ENCODE measurements at places on chromosomes 2 and 18. TPM values are rescaled to one million over a fixed set of nuclear protein-coding genes. Genes with fewer than 3 reads are reported as not detected.
A peak's percentile ranks its signal among the peaks of the same experiment; 100 is the strongest.

SCYGR5 gene
- total RNA-seq: not detected

GPATCH11 gene
- 4.5 TPM for total RNA-seq

HOXD4 gene
- total RNA-seq: not detected

HOXD13 gene
- total RNA-seq: not detected

PASK gene
- 3.2 TPM for total RNA-seq

ZBTB7C gene
- total RNA-seq: 2.6 TPM

DNA sequence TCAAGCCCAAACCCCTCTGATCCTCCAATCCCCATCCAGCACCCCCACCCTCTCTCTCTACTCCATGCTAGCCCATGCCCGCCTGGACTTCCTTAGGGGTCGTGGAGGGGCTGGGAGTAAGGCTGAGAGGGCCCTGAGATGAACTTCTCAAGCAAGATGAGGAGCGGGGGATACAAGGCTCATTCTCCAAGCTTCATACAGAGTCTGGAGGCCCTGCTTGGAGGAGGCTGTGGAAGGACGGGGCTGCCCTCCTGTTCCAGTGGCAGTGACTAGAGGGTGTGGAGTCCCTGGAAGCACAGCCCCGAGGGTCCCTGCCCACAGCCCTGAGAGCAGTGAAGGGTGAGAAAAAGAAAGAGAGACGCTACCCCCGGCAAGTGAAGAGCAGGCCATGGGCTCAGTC is 45.6 kb downstream of the EMX1 start:
- DNase-seq: no peak

DNA sequence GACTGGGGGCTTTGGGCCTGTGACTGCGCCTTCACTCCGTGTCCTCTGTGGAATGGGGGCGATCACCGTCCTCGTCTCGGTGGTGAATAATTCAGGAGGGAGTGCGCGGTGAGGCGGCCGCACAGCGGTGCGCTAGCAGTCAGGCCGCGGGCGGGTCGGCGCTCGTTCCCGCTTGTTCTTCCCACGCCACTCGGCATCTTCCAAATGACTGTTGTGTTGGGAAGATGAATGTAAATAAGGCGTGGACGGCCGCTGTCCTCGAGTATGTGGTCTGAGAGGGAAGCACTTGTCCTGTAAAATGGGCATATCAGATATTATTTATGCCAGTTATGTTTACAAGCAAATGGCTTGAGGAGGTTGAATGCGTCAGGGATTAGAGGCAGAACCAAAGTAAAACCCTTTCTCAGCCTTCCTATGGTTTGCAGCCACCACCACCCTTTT is 608 bp upstream of the VPS4B start:
- DNase-seq: no peak

GRCh38 chr18:3836483-3837335 is 386.7 kb downstream of the TGIF1 start:
- no peak for DNase-seq

GRCh38 chr2:114700440-114700839 is 258.0 kb downstream of the DPP10 start:
- DNase-seq: no peak

- DNase-seq: no peak
These were observed 35.6 kb downstream of the CYB5A start for GRCh38 chr18:74256190-74256589.

DNA sequence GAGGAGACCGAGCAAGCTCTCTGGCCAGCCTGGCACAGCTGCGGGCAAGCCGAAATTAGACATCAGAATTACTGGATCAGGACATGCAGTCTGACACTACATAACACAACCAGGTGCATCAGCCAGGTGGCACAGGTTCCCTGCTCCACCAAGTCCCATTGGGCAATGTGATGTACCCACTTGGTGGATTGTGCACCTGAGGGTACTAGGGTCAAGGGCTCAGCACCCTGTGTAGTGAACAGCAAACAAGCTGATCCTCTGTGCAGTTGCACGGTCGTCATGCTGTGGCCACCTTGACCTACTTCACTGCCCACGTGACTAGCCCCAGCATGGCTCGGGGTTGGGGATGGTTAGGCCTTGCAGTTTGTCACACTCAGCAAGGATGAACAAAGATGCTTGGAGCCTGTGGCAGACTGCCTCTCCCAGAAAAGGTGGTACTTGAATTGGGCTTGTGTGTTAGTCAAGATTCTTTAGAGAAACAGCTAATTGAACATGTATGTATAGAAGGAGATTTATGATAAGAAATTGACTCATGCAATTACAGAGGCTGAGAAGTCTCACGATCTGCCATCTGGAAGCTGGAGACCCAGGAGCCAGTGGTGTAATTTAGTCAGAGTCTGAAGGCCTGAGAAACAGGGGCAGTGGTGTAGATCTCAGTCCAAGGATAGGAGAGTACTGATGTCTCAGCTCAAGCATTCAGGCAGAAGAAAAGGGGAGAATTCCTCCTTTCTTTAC is 71.4 kb upstream of the TMEM87B start:
- DNase-seq: no peak

- DNase-seq: no peak
These were observed 54.1 kb downstream of the EPB41L5 start for GRCh38 chr2:120066800-120067547.

- DNase-seq: peak; percentile 91
These were observed 19.6 kb downstream of the TUBB6 start for GRCh38 chr18:12327510-12328178.

DNA sequence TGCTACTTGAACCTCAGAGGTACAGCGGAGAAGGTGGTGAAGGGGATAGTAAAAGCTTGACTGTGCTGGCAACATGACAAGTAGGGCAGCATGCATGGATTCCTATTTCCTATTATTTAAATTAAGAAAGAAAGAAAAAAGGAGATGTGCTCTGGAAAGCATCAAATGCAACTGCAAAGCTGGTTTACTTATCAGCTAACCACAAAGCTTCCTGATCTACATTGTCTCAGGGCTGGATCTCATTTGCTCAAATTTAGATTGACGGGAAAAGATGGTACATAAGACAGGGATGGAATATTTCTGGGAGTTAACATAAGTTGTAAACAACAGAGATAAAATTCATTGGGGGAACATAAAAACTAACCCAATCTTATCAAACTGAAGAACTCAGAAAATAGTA is 178.0 kb downstream of the RIT2 start:
- no peak for DNase-seq

DNA sequence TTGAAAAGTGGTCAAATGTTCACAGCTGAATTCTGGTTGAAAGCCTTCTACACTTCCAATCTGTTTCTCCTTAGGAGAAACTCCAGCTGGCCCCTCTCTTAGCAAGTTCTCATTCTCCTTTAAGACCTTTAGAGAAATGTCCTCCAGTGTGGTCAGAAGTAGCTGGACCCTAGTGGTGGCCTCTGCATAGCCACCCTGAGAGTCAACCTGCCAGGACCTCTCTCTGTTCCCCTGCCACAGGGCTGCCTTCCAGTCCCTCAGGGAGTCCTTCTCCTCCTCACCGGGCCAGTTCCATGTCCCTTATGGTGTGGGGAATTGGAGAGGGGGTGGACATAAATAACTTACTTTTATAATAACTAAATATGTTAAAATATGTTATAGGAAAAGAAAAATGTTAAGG is 200.9 kb upstream of the PKDCC start:
- no peak for DNase-seq

DNA sequence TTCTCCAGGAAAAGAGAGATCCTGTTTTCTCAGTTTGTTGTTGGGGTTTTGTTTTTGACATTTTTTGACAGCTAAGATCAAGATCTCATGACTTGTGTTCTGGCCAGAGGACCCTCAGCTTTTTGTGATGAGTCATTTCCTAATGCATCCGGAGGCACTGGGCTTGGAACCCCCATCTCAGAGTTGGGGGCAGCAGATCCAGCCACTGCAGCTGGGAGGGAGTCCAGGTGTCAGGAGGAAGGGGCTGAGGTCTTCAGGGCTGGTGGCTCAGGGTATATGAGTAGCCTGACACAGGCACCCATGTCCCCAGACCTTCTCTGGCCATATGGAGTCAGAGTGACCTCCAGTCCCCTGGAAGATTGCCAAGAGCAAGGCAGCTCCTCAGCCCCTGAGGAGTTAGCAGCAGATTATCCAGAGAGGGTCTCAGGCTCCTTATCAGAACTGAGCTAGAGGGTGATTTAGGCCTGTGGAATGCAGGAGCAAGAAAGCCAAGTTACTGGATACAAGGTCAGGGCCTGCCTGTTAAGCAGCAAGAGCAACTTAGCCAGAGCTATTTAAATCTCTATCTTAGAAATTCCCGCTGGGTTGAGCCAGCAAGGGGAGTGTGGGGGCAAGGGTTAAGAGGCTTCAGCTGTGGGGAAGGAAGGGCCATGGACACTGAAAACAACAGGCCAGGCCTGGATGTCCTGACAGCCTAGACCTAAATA is 62.4 kb downstream of the TANC1 start:
- peak; percentile 65 for DNase-seq
